ENCODE measurements at places on chromosomes 4 and X.

DNA sequence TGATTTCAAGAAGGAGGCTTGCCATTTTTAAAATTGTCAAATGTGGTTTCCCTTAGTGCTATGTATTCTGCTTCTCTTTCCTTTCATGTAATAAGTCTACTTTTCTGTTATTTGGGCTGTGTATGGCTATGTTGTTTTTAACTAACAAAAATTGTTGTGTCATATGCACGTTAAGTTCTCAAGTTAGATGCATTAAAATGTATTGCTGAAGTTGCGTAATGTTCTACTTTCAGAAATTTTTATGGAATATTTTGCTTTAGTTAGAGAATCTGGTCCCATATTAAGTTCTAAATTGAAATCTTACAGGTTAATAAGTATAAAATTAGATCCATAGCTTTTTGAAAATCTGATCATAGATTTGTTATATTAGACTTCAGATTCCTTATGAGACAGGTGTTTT lies 133.2 kb downstream of the TLL1 start:
- DNase-seq = no peak

DNA sequence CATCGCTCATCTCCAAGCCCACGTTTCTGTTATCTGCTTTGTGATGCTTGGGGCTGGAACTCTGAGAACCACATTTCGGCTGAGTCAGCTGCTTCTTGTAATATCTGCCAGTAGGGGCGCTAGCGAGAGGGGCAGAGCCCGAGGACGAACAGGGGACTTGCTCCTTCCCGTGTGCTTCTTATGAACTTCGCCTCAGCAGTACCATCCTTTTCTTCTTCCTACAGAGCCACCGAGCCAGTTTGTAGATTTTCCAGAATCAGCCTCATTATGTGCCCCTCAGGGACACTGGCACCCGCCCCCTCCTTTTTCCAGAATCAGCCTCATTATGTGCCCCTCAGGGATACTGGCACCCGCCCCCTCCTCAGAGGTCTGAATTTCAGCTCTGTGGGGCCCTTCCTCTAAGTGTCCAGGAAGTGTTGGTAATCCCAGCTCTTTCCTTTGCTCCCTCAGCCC lies 441.7 kb upstream of the RASGEF1B start:
- peak; percentile 2 for DNase-seq

DNA sequence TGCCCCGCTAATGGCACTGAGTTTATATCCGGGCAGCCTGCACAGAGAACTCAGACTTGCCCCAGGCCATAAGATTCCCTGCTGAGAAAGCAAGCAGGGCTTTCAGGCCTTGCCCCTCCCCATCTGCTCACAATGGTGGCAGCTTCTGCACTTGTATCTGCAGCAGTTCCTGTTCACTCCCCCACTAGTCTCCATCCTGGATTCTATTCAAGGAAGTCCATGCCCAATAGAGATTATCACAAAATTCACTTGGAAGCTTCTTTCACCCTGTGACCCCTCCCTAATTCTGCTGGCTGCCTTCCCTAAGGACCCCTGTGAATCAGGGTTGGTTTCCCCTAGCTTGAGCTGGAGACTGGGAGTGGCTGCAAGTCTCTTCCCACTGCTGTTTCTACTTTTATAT lies 34.5 kb upstream of the UCP1 start:
- no peak for DNase-seq

- DNase-seq = no peak
Observed at GRCh38 chrX:31057691-31058090, 14.2 kb downstream of the FTHL17 start.

GRCh38 chr4:152700151-152700550 lies 20.4 kb upstream of the TMEM154 start:
- no peak for DNase-seq

- no peak for DNase-seq
Observed at GRCh38 chrX:19331831-19332230, 11.9 kb upstream of the PDHA1 start.

GRCh38 chrX:123731258-123731986 lies 1.4 kb downstream of the THOC2 start:
- no peak for DNase-seq

DNA sequence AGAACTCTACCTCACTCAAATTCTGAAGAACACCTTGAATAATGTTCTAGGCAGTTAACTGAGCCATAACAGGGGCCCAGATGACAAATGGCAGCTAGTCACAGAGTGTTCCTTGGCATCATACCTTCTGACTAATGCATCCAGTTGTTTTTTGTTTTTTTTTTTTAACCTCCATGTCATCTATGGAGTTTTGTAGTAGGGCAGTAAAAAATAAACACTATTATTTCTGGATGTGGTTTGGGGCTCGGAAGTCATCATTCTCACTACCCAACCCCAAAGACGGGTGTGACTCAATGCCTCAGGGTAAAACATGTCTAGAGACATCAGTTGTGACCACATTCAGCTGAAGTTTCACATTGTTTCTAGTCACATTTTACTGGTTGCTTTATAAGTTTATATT lies 31.2 kb upstream of the MCF2 start:
- no peak for DNase-seq

DNA sequence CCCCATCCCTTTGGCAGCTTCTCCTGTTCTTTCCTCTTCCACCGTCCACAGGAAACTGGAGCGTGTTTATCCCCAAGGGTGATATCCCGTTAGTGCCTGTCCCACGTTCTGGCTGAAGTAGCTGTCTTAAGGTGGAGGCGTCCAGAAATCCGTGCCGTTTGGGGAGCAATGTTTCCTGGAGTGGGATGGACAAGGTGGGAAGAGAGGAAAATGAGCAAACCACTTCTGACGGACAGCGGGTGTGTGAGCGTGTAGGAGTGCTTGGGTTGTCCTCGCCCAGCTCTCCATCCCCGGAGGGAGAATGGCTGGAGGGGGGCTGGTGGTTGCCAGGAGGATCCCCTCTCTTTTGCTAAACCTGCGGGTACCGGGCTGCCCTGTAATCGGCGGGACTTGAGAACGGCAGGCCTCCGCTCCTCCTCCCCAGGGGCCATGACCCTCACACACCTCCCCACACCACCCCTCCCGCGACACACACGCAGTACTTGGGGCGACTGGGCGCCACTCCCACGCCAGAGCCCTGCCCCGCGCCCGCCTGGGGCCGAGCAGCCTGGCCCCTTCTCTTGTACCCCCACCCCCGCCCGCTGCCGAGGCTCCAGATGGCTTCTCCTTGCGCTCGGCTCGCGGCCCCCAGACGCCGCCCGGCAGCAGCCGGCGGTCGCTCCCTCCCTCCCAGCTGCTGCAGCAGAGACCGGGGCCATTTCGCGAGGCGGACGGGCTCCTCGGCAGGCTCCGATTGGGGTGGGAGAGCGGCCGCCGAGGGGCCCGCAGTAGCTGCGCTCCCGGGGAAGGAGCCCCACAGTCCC lies 13.9 kb upstream of the PRDM8 start:
- no peak for DNase-seq

GRCh38 chrX:118156254-118156952 lies 39.8 kb upstream of the KLHL13 start:
- no peak for DNase-seq

DNA sequence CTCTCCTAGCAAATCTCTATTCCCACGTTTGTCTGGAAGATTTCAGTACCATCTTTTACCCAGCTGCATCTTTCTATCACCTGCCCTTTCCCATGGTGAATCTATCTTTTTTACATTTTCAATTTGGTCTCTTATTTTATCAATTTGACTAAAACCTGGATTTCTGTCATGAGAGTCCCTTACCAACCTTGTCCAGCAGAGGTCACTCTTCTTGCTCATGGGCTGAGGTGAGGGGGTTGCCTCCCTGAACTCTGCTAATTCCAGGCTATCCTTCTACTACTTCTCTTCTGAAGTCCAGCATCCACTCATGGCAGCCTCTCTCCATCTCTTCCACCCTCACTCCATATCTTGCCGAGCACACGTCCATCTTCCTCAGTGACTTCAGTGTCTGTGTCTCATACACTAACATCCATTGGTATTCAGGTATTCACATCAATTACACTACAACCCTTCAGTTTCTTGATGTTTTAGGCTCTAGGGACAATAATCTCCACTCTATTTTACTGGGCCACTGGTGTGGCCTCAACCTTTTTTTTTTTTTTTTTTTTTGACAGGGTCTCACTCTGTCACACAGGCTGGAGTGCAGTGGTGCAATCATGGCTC lies 17.8 kb upstream of the ZNF827 start:
- peak; percentile 53 for DNase-seq

GRCh38 chr4:18686338-18687037 lies 664.9 kb upstream of the LCORL start:
- DNase-seq = no peak

DNA sequence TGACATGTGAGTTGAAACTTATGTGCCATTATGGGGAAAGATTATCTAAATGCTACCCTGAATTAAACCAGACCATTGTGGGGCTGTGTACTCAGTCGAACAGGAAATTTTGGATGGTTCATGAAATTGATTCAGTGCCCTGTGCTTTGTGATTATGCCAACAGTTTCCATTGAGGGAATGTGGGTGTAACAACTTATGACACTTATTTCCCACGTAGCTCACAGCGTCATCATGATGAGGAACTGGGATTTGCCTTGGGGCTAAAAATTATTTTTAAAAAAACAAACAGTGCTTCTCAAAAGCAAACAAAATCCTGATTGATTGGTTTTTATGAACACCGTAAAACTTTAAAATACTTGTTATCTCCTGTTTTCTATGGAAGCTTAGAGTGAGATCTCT lies 8.3 kb upstream of the CLTRN start:
- no peak for DNase-seq

DNA sequence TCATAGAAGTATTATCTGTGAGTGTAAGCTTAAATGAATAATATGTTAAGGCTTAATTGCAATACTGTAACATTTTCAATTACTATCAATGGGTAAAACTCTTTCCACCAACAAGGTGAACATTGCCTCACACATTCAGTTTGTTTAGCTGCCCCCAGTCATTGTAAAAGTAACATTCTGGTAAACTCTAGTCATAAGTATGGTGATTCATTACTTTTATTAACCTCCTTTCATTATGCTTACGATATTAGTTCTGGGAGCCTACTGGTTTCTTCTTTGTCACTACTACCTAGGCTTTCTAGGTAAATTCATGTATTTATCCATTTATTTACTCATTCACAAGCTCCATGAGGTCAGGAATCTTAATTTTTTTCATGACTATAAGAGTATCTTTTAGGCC lies 412.8 kb upstream of the SLIT2 start:
- no peak for DNase-seq

GRCh38 chr4:110533940-110534339 lies 58.0 kb downstream of the ENPEP start:
- no peak for DNase-seq

DNA sequence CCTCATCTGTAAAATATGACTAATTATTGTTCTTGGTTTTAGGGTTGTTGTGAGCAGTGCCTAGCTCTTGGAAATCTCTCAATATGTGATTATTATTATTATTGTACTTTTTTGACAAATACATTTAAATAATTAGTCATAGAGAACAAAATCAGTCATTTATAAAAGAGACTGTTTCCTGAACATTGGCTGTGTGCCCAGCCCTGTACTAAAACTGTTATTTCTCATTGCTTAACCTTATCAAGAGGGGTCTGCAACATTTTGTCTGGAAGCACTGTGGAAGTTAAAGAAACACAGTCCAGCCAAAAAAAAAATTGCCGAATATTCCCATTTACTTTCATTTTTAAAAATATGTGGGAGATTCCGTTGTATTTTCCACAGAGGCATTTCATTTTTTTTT lies 989.2 kb upstream of the SLIT2 start:
- DNase-seq = no peak

DNA sequence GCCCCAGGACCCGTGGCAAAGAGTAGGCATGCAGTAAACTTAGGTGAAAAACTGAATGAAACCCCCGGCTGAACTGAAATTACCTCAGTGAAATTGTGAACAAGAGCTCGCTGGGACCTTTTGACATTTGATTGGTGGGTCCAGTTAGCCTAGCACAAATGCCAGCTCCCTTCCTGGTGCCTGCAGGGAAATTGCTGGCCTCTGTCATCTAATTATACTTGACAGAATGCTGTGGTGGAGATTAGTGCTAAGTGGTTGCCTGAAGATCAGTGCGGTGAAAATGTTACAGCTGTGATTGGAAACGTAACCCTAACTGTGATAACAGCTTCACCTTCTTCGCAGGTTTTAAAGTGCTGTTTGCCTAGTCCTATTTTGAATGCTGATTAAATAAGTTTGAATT lies 43.0 kb downstream of the ADD1 start:
- DNase-seq = no peak

GRCh38 chr4:113438596-113438995 lies 322.9 kb downstream of the CAMK2D start:
- no peak for DNase-seq

DNA sequence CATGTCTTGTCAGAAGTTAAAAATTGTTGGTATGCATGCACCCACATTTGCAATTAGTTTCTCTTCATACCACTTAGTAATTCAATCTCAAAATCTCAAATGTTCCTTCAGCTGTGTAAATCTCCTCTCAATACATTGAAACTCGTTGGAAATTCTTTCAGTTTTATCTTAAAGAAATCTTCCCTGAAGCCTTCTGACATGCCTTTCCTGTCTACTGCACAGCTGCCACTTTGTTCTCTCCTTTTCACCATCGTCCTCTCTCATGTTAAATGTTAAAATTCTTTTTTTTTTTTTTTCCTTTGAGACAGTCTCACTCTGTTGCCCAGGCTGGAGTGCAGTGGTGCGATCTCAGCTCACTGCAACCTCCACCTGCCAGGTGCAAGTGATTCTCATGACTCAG lies 30.9 kb downstream of the MCUB start:
- DNase-seq = no peak

GRCh38 chrX:37409278-37409677 lies 60.1 kb downstream of the PRRG1 start:
- no peak for DNase-seq

- no peak for DNase-seq
Observed at GRCh38 chrX:53882331-53882730, 161.9 kb downstream of the PHF8 start.
